AG10803 (cell line): ENCODE measurements at places on chromosomes 16 and 17.

DNA sequence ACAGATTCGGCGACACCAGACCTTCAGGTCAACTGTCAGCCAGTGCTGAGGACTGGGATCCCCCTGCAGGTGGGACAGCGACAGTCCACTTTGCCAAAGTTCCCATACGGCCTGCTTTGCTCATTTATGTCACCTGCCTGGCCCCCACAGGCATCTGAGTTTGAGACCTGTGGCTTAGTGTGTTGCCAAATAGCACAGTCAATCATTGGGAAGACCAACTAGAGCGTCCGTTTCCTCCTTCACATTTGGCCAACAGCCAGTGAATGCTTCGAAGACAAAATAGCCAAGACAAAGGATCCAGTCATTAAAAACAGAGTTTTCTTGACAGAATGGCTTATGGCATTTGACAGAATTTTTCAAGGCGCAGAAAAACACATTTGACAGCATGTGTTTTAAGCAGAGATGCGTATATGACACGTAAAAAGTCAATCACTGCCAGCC lies 113.8 kb downstream of the ABCC12 start:
- no peak for DNase-seq

- no peak for DNase-seq
Observed at GRCh38 chr16:78292844-78293380, 193.5 kb downstream of the WWOX start.

DNA sequence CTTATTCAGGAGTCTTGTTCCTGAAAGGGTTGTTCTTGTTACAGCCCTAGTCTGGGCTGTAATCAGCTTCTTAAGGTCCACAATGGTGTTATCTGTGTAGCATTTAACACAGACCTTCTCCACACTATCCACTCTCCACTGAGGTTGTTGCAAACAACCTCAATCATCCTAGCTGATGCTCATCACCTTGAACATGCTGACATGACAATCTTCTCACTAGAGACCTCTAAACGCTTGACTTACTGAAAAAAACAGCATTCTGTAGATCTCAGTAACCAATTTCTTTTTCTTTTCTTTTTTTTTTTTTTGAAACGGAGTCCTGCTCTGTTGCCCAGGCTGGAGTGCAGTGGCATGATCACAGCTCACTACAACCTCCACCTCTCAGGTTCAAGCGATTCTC lies 3.6 kb downstream of the TNFRSF17 start:
- no peak for DNase-seq

DNA sequence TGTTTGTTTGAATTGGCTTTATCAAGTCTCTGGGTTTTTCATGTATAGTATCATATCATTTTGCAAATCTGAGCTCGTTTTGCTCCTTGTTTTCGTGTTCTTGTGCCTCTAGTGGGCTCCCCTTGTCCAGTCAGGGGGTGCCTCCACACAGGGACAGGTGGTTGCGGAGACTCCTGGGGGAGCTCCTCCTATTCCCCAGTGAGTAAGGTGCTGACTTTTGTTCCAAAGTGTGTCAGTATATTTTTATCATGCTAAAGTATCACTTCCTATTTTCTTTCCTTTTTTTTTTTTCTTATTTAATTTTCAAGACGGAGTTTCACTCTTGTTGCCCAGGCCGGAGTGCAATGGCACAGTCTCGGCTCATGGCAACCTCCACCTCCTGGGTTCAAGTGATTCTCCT lies 30.3 kb upstream of the IL17C start:
- DNase-seq: no peak

DNA sequence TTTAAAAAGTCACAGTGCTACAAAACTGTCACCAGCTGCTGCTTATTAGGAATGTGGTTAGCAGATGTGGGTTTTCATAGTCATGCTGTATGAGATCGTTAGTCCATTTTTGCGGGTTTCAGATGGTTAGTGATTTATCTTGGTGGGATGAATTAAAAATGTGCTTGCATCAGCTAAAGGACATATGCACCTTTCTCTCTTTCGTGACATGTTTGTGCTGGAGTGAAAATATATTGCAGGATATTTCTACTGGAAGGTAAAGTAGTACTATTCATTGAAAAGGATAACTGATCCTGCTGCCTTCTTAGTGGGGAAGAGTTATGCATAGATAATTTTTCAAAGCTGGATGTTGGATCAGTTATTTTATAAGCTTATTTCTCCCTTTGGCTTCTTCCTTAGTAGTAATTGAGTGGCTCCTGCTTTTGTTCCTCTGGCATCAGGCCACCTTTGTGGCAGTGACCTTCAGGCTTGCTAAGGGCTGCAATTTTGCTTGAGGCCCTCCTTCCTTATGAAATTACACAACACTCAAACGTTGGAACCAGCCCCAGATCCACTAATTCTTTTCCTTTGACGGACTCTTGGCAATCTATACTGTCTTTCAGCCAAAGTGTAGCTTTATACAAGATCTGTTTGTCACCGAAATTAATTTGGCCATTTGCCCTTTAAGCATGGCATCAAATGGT lies 7.5 kb upstream of the SNTB2 start:
- DNase-seq: peak; percentile 95

DNA sequence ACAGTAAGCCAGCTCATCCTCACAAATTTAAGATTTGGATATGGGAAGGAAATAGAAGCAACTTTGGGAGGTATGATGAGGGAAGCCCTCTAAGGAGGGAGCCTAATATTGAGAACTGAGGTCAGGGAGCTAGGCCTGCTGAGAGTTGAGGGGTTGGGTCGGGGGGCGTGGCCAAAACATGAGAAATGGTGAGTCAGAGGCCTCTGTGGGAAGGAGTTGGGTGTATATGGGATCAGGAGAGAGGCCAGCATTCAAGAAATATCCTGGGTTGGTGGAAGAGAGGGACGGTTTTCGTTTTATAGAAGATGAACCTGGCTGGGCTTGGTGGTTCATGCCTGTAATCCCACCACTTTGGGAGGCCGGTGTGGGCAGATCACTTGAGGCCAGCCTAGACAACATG lies 48.4 kb downstream of the CLEC16A start:
- DNase-seq: peak; percentile 61

GRCh38 chr16:29714972-29715371 lies 30.8 kb downstream of the C16orf54 start:
- DNase-seq: no peak

DNA sequence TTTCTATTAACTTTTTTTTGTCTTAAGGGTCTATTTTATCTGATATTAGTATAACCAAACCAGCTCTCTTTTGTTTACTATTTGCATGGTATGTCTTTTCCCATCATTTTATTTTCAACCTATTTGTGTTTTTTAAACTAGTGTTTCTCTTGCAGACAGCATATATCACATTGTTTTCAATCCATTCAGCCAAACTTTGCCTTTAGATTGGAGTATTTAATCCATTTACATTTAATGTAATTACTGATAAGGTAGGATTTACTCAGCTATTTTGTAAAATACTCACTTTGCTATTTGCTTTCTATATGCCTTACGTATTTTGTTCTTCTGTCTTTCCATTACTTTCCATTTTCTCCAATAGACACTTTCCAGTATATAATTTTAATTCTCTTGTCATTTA lies 108.0 kb upstream of the NACA2 start:
- DNase-seq: no peak

GRCh38 chr16:1678500-1679098 lies 520 bp downstream of the JPT2 start:
- DNase-seq: peak; percentile 48

DNA sequence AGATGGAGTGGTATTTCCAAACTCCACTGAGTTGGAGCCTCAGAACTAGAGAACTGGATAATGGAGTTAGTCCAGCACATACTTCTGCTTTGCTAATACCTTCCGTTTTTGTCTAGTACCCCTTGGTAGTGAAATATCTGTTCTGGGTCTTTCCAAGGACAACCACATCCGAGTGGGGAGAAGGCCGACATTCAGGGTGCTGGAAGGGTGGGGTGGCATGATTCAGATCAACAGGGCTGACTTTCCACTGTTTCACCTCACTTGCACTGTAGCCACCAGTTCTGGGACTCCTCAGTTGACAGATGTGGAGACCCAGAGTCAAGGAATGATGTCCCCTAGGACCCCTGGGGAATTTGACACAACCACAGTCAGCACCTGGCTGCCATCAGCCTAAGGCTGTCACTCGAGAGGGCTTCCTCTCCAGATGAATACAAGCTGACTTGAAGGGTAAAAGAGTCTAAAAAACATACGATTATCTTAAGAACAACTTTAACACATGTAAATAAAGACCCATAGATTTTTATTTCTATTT lies 84.8 kb upstream of the HNF1B start:
- DNase-seq: no peak

DNA sequence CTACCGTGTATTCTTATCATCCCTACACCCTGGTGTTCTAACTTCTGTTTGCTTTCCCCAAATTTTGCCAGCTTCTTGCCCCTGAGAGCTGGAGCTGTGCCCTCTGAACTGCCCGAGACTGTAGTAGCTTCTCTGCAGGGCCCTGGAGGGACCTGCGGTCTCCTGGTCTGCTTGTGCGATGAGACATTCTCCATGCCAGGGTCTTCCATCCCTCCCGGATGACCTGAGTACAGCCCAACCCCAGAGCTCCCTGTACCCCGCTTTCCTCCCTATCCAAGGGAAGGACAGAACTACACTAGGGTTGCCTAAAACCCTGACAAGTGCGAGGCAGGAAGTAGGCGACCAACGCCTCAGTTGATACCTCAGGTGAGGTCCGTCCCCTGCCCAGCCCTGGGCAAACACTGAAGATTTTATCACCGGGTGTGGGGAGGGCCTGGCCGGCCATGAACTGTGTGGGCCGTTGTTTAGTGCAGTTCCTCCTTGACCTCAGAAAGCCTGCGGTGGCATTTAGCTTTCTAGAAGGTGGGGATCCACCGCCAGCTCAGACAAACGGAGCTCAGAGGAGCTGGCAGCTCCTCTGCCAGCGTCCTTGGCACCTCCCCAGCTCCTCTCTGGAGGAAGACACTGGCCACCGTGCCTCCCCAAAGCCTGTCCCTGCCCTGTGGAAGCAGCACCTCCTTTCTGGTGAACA lies 13.7 kb downstream of the CANT1 start:
- no peak for DNase-seq

DNA sequence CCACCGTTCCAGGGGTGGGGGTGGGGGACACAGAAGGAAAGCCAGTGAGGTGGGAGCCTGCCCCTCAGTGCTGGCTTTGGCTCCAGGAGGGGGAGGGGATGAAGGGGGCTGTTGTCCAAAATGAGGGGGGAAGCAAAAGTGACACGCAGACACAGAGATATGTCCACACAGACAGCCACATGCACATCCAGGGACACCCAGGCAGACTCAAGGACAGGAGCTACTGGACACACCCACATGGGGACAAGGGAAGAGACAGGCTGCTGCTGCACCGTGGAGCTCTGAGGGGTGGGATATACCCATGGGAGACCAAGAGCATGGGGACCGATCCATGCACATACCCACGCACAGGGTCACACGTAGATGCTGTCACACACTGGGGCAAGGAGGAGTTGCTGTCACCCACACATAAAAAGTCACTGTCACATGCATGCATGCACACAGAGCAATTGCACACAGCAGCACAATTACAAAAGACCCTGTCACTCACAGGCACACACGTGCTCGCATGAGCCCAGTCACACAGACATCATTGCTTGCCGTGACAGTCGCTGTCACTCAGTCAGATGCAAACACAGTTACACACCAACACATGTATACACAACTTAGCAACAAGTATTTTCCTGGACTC lies 1.3 kb downstream of the THRA start:
- DNase-seq: no peak

DNA sequence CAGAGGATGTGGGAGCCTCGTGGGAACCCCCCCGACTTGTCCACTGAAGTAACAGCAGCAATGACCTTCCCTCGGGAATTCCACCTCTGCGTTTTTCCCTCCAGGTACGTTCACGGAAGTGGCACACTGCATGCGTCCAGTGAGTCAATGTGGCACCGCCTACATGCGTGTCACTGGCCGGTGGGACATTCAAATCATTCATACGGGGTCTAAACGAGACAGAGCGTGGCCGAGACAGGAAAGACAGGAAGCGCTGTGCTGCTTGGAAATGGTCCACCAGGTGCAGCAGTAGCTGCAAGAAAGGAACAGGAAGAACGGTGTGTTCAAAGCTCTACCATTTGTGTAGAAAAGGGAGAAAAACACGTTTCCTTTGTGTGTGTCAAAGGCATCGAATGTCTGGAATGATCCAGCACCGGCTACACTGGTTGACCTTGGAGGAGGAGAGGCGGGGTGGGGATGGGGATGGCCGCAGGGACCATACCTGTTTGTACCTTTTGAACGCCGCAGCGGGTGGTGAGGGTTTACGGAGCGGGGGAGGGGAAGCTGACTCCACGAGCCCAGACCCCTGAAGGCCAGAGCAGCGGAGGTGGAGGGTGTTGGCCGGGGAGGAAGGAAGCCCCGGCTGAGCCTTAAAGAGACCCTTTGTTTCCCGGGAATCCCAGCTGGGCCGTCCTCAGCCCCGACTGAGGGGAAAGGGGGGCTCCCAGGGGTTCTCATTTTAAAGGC lies 1.7 kb upstream of the PGAP6 start:
- no peak for DNase-seq

- DNase-seq: peak; percentile 66
Observed at GRCh38 chr16:72621651-72622050, 426.3 kb downstream of the ZFHX3 start.

GRCh38 chr17:8734876-8735275 lies 9.8 kb downstream of the CCDC42 start:
- no peak for DNase-seq

DNA sequence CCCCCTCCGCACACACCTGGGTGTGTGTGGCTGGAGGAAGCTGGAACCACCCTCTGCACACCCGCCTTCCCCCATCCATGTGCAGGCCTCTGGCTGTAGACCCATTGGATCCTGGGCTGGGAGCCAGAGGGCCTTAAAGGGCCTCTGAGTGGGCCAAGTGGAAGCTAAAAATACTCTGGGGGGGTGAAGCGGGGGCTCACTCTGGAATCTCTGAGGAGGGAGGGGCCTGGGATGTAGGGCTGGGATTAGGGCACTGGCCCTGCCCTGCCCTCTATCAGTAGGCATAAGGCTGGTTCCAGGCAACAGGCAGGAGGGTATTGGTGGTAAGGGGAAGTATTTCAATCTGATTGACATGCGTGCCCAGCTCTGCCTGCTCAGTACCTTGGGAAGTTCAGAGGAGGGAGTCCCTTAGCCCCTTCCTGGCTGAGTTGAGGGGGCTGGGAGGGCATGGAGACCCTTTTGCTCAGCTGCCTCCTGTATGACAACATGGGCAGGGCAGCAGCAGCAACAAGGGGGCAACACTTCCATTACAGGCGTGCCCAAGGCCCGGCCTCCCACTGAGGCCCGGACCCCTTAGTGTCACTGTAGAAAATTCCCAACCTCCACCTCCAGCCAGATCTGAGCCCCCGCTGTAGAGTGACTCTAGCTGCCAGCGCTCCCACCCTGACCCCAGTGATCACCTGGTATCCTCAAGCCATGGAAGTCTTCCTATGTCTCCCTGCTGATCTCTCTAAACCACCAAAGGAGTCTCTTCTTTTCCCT lies 5.2 kb downstream of the ITGA3 start:
- peak; percentile 78 for DNase-seq

DNA sequence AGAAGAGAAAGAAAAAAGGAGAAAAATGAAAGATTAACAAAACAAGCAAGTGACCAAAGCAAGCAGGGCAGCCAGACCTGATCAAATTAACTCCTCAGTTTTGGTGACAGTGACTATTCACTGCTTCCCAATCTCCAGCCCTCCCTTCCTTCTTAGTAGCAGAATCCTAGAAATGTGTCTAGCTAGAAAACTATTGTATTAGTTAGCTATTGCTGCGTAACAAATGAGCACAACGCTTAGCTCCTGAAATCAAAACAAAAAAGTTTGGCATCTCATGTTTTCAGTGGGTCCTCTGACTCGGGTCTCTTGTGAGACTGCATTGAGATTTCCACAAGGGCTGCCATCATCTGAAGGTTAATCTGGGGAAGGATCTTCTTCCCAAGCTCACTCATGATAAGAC lies 213.9 kb downstream of the PARN start:
- no peak for DNase-seq

GRCh38 chr16:86945166-86945900 lies 367.0 kb downstream of the FOXL1 start:
- no peak for DNase-seq
